Stimulated activated CD4-positive, alpha-beta T cell treated with anti-CD3 and anti-CD28 coated beads, TNF-alpha, amount 100 ng/mL, for 24 hours (primary cell): ENCODE measurements at places on chromosomes 5 and 9.

GRCh38 chr5:94700592-94700991 lies 82.1 kb downstream of the SLF1 start:
- no peak for DNase-seq

- DNase-seq = no peak
Observed at GRCh38 chr9:101029315-101030085, 973 bp downstream of the PLPPR1 start.

DNA sequence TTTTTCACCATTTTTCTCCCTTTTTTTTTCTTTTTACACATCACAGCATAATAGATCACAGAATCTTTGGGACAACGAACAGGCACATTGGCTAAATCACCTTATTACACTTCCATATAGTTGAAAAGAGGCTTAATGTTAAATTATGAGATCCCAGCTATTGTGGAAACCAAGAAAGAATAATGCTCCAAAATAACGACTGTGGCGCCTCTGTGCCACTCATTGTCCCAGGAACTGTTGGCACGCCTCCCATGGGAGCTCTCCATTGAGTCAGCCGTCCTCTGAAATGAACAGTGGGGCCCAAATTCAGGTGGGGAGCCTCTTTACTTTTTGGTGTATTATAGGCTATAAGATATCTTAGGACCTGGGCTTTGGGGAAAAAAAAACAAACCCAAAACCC lies 82.2 kb upstream of the NFIB start:
- no peak for DNase-seq

DNA sequence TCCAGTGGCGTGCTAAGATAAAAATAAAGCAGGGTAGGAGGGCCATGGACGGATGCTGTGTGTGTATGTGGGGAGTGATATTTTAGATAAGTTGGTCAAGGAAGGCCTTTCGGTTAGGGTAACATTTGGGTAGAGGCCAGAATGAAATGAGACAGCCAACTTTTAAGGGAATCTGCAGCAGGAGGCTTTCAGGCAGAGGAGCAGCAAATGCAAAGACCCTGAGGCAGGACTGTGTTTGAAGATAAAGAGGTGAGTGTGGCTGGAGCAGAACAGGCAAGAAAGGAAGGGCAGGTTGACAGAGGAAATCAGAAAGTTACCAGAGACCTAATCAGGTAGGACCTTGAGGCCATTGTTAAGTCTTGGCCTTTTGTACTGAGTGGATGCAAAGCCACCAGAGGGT lies 106.2 kb downstream of the MAST4 start:
- DNase-seq = no peak

GRCh38 chr9:124771867-124772679 lies 962 bp upstream of the NR6A1 start:
- DNase-seq = no peak

GRCh38 chr9:89138463-89139390 lies 39.9 kb downstream of the SHC3 start:
- no peak for DNase-seq

DNA sequence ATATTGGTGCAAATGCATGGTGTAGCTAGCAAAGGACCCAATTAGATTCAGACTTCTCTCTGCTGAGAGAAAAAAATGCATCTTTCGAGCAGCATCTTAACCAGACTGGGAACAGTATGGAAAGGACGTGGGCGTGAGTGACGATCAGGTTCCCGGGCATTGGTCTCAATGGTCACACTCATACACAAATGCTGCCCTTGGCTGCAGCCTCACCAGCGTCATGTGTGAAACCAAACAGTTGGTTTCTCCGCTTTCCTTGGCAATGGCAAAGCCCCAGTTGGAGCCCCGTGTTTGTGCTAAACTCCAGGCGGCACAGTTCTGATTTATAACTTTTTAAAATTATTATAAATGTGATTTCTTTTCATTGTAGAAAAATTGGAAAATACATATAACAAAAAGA lies 237.8 kb downstream of the SEC61B start:
- no peak for DNase-seq

DNA sequence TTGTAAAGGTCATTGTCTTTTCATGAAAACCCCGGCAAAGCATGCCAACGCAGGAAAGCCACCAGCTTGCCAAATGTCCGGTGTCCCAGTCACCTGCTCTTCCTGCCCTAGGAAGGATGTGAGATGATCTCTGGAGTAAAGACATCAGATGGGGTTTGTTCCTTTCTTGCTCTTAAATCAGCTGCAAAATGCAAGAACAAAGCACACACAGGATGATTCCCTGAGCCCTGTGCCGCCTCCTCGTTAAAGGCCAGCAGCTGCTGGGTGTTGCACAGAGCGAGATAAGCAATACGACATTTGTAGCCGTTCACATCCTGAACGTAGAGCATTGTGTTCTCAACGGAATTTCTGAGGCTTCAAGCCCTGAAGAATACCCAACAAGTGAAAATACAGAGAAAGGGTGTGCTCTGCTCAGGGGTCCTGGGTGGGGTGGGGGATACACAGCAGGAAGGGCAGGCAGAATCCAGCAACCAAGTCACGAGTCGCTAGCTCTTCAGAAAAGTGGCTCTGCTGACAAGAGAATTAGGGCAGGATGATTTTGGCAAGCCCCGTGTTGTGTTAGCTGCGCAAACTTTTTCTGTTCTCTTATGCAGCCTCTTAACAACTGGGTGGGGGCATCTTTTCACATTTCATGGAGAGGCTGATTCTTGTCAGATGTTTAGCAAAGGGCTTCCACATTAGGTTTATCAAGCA lies 229.2 kb upstream of the MAP3K1 start:
- no peak for DNase-seq

DNA sequence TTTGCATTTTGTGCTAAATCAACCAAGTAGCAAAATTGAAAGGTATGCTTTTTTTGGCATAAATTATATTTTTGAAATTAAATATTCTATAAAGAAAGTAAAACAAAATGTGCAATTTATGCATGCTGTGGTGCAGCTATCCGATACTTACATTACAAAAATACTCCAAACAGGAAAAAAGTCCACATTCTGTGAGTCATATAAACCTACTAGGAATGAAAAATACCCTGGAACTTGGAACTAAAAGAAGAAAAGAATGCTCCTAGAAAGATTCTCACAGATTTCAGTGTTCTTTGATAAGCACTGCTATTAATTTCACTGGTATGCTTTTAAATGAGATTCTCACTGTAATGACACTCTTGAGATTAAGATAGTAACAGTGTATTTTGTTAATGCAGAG lies 92.6 kb downstream of the OSMR start:
- DNase-seq = no peak

DNA sequence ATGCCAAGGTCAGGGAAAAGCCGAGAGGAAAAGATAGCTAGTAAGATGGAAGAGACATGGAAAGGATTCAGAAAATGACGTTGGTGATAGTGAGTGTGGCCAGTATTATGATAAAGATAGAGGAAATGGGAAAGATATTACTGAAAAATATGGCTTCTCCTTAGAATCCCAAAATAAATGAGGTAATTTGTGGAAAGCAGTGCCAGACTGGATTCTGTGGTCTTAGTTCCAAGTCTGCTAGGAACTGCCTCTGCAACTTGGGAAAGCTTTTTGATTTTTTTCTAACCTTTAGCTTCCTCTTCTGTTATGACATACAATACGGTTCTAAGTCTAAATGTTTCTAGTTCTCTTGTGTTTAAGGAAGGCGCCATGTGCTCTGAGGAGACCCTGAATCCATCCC lies 54.2 kb downstream of the GRIA1 start:
- DNase-seq = no peak

DNA sequence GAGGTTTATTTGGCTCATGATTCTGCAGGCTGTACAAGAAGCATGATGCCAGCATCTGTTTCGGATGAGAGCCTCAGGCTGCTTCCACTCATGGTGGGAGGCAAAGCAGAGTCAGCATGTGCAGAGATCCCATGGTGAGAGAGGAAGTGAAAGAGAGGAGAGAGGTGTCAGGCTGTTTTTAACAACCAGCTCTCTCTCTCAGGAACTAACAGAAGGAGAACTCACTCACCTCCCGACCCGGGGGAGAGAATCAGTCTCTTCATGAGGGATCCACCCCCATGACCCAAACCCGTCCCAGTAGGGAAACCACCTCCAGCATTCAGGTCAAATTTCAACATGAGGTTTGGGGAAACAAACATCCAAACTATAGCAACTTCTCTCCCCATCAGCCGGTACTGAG lies 187.7 kb downstream of the ENC1 start:
- no peak for DNase-seq

- no peak for DNase-seq
Observed at GRCh38 chr5:14588145-14588544, 6.6 kb downstream of the OTULINL start.

DNA sequence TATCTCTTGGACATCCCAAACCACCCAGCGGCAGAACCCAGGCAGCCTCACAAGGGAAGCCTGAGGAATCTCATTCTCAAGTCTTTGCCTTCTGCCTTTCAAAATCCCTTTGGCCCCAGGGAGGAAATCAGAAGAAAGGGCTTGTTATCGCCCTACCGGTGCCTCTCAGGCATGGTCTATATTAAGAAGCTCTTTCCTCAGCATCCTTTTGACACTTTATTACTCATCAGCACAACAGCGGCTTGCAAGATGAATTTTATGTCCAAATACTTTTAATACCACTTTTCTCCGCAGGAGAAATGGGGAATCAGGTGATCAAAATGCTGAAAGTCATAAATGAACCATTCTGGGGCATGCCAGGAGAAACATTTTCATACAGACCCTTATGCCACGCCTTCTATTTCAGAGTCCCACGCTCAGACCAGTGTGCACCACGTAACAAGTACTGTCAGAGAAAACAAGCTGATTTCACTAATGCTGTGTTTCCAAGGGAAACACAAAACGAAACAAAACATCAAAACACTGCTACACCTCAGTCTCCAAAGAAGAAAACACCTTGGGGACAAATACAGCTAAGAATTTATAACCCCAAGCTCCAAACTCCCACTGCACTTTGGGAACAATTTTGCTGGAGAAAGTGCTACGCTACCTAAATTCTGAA lies 30.0 kb downstream of the RAPGEF1 start:
- DNase-seq = peak; percentile 38
